ENCODE measurements at places on chromosomes 1 and 21.

DNA sequence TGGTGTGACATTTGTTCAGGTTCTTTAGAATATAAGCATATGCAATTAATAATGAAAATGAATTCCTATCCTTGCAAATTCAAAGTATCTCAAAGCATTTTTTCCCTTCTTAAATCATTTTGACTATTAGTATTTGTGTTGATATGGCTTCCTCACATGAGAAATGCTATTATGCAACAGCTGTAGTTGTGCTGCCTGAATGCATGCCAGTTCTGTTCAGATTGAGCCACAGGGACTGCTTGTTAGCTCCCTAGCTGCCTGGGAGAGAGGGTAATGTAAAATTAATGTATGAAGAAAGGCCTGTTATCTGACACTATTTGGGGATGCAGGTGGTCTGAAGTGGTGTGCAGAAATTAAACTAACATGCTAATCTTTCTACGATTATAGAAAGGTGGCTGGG, 45.5 kb downstream of the CACHD1 start:
- DNase-seq = no peak

DNA sequence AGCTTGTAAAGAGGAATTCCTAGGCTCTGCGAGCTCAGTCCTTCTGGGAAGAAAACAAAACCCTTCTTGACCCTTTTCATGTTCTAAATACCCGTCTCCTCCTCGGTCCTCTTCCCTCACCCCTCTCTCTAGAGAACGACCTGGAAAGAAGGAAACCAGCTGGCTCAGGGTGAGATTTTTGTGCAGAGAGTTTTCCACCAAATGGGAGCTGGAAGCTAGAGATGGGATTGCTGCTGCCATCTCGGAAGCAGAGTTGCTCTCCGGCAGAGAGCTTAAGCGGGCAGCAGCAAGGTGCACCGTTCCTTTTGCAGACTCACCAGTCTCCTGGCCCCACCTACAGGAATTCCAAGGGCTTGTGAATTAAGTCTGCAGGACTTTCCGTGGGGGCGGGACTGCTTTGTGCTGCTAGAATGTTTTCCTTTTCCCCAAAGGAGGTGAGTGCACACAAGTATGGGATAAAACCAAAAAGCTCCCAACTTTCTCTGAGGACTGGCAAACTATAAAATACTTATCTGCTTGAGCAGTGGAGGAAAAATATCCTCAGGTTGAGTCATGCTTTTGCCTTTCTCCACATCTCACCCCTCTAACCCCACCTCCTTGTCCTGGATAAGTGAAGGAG, 29.1 kb upstream of the KIAA0040 start:
- DNase-seq = peak; percentile 47

- DNase-seq = peak; percentile 82
These were observed 107.0 kb downstream of the KIF26B start for GRCh38 chr1:245261786-245262185.

GRCh38 chr1:155081472-155082300, 3.0 kb downstream of the EFNA3 start:
- peak; percentile 49 for DNase-seq

DNA sequence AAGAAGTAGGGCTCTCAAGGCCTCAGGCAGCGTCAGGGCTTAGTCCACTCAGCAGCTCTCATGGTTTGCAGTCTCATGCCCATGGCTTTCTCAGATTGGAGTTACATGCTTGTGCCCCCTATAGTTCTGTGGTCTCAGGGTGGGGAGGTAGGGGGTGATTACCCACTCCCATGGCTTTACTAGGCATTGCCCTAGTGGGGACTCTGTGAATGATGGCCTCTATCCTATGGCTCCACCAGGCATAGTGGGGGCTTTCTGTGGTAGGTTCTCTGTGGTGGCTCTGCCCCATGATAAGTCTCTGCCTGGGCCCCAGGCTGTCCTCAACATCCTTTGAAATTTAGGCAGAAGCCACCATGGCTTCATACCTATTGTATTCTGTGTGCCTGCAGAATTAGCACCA, 48.9 kb downstream of the MSH4 start:
- no peak for DNase-seq

DNA sequence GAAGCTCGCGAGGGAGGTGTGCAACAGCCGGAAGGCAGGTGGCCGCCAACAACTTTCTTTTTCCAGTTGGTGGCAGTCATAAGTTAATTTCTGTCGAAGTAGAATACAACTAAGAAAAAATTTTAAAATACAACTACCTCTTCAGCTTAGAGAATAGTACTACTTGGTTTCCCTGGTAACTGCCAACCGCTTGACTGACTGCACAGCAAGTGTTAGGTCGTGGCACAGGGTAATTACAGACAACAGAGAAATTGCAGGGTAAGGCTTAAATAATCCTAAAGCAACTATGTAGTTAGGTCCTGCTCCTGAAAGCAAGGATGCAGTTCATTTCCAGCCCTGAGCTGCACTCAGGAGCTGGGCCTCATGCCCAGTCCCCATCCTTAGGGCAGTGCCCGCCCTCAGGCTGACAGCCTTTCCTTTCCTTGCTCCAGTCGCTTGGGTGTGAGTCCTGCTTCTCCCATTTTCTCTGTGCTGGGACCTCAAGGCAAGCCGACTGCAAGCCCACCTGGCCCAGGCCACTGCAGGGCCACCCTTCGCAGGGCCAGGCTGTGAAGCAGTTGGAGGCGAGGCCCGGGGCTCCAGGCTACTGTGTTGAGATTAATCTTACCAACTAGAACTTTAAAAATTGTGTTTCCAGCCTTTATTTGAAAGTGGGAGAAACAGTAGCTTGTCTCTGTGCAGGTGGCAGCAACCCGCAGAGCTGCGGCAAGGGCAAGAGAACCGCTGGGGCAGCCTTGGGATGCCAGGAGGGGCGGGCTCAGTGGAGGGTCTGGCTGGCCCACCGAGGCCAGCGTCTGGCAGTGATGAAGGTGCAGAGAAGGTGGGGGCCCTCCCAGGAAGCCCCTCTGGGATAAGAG, 148.3 kb downstream of the PCBP3 start:
- no peak for DNase-seq

- DNase-seq = no peak
These were observed 39.0 kb downstream of the TMCC2 start for GRCh38 chr1:205266611-205267305.

- DNase-seq = no peak
These were observed 44.5 kb downstream of the MARK1 start for GRCh38 chr1:220572416-220572815.

GRCh38 chr1:64172458-64172983, 30.9 kb upstream of the UBE2U start:
- peak; percentile 65 for DNase-seq

- DNase-seq = peak; percentile 45
These were observed 54.4 kb downstream of the CNIH3 start for GRCh38 chr1:224670506-224670905.

- no peak for DNase-seq
These were observed 24.6 kb downstream of the F5 start for GRCh38 chr1:169561692-169562091.
